ENCODE measurements at places on chromosomes 3 and 15.

DNA sequence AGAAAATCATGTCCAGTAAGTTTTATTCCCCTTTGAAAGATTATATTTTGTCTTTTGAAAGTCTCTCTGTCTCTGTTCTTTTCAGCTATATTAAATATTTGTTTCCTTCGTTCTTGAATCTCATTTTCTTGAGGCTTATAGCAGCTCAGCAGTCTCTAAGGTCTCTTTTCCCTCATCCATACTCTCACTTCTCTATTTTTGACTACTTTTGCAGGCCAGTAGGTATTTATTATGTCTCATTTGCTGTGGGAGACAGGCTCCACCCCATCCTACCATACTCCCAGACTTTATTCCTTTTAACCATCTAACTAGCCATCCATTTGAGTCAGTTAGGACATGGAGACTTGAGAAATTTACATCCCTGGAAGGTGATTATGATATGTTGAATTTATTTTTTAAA lies 71.0 kb downstream of the FILIP1L start:
- no peak for DNase-seq

GRCh38 chr15:45184562-45185041 lies 3.2 kb downstream of the SHF start:
- no peak for DNase-seq

DNA sequence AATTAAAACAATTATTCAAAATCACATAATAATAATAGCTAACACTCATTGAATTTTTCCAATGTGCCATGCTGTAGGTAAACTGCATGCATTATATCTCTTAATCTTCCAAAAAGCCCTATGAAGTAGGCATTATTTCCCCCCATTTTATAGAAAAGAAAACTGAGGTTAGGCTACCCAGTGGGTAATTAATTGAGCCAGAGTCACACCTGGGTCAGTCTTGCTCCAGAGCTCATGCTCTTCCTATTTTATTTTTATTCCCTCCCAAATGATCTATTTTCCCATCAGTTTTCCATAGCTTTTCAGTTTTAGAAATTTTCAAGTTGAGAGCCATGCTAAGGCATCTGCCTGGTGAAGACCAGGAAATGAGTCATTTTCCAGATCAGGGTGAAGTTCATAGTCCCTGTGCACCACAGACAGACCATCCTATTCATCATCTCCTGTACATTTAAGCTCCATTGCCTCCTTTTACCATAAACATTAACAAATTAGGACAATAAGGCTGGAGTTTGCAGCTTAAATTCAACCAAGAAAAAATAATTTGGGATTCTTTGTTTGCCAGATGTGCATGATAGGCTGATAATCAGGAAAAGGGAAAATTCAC lies 417.3 kb downstream of the OTOL1 start:
- no peak for DNase-seq

DNA sequence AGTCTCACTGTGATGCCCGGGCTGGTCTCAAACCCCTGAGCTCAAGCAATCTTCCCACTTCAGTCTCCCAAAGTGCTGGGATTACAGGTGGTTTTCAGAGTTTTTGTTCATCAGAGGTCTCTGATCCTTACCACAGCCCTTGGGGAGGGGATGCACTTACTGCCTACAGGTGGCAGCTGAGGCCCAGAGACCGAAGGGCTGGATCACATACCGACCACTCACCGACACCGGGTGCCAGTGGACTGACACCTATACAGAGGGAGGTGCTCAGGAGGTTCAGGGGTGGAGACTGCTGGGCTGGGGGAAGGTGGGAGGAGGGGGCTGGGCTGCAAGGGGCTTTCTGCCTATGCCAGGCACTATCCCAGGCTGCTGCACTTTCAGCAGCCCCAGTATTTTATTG lies 19.5 kb downstream of the DUSP7 start:
- no peak for DNase-seq

DNA sequence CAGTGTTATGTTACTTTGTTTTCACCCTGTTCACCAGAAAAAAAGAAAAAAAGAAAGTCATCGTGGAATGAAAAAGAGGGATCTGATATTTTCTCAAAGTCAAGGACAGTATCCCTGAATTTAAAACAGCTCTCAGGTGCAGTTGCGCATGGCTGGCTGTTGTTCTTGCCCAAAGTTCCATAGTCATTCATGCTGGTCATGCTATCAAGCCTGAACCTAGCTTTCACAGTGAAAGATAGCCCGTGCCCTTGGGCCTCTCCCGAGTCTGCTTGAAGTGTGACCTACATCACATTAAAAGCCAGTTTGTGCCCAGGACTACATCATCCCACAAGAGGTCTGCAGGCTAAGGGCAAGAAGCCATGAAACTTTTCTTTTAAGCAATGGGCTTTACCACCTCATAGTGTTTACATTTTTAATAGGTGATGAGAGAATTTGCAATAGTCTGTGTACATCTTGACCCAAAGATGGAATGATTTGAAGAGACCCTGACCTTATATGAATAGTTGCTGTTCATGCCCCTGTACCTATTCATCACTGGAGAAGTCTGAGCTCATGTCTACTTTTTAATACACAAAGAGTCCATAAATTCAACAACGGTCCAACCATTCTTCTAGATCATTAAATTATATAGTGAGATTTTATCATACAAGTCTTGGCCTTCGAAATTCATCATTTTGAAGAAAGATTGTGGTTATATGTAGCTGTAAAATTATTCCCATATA lies 522.5 kb upstream of the MCTP2 start:
- DNase-seq, result no peak

Data from stimulated activated CD8-positive, alpha-beta memory T cell treated with anti-CD3 and anti-CD28 coated beads, Interleukin-15, amount 100 ng/mL, for 24 hours (primary cell).